ENCODE measurements at places on chromosomes 3 and 15. TPM values are rescaled to one million over a fixed set of nuclear protein-coding genes. Genes with fewer than 3 reads are reported as not detected.

The ADGRG7 gene
- polyA plus RNA-seq = 0.06 TPM

The LAMB2 gene
- 359 TPM for polyA plus RNA-seq

The A4GNT gene
- 1.7 TPM for polyA plus RNA-seq

The FNDC3B gene
- 66.4 TPM for polyA plus RNA-seq

The CTDSPL gene
- polyA plus RNA-seq = 109 TPM

DNA sequence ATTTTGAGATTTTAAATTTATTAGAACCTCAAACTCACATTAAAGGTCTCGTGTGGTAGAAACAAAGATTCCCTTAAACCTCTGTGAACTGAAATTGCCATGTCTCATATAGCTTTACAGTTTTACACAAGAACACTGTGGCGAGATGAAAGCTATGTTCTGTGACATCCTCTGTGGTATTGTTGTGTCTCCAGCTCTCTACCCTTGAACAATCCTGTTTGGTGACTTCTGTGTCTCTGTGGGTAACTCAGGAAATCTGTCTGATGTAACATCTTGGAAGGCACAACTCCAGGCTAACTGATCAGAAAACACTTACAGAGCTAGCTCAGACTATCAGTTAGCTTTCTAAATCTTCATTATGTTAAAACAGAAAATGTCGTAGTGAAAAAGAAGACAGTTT is 318.8 kb upstream of the GBE1 start:
- DNase-seq = no peak

DNA sequence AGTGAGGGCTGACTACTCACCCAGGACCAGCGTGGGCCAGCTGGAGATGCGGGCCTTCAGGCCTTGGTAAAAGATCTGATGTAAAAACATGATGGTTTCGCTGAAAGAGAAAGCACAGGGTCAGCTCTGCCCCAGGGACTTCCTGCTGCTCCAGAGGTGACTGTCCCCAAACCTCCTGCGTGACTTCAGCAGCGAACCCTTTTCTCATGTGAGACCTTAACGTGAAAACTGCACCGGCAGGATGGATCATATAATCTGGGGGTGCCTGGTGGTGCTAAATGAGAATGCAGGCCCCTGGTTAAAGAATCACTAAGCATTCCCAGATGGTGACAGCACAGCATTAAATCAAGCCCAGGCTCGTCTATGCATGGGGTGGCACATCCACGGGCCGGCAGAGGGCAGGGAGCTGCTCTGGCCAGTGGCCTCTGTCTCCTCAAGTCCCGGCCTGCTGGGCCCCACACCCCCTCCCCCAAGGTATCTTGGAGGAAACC is 55.4 kb downstream of the RASGRF1 start:
- DNase-seq = no peak

GRCh38 chr3:196688349-196688748 is 23.7 kb downstream of the CEP19 start:
- DNase-seq = no peak

DNA sequence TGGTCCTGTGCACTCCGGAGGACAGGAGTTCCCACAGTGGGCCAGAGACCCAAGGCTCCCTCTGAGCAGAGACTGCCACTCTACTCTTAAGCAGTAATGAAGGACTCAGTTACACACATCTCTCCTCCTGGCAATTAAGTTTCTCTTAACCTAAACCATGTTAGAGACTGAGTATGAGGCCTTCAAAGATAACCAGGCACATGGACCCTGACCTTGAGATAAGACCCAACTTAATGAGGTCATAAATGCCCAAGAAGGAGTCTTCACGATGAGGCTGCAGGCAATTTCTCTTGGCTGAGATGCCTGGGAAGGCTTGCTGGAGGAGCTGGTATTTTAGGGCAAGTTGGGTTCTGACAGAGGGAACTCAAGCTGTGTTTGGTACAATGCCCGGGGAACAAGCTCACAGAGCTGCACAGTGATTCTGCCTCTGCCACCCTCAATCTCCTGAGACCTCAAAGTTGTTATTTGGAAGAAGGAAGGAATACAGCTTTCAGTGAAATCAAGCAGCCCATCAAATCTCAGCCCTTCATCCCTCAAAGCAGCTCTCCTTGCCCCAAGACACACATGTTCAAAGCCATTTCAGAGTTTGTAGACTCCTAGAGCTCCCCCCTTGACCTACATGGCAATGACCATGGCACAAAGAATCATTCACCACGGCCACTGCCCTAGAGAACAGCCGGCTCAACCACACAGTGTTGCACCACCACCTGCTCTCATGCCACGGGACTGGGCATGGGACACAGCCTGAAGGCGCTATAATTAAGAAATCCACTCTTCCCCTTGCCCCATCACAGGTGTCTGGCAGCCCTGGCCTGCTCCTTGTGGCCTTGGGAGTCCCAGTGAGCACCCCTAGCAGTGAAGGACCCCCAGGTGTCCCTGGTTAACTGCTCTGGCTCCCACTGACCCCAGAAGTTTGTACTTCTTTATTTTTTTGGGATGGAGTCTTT is 7.1 kb downstream of the RMDN3 start:
- DNase-seq = no peak

- DNase-seq = no peak
These were observed 12.0 kb downstream of the SOX2 start for GRCh38 chr3:181723625-181724191.

- DNase-seq = no peak
These were observed 10.0 kb upstream of the ST8SIA2 start for GRCh38 chr15:92383519-92384324.

GRCh38 chr3:170542704-170543103 is 43.2 kb downstream of the SLC7A14 start:
- DNase-seq = no peak

DNA sequence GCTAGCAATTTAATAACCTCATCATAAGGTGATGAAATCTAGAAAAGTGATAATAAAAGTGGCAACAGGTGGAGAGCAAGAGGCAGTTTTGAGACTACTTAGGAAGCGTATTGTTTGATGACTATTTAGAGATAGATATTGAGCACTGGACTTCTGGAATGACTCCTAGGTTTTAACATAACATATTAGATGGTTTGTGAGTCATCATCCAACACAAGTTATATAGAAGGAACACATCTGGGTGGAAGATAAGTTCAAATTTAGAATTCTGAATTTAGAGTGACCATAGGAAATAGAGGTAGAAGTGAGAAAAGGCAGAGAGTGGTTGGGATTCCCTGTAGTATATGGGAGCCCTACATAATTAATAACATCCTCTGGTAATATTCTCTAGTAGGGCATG is 282.8 kb upstream of the ALCAM start:
- no peak for DNase-seq

- DNase-seq = no peak
These were observed 30.6 kb upstream of the PRICKLE2 start for GRCh38 chr3:64255741-64256340.

DNA sequence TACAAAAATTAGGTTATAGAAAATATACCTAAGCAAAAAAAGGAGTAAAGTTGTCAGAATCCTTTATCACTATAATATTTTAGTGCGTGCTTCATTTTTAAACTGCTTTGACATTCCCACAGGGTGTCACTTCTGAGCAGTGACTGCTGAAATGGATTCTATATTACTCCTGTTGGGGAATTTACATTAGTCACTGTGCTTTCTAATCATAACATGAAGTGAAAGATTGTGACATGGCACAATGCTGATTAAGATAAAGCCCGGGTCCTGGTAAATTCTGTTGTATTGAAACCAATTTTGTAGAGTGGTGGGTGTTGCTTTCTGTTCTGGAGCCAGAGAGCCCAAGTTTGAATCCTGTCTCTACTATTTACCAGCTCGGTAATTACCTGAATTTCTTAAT is 36.4 kb upstream of the EHHADH start:
- DNase-seq = no peak

DNA sequence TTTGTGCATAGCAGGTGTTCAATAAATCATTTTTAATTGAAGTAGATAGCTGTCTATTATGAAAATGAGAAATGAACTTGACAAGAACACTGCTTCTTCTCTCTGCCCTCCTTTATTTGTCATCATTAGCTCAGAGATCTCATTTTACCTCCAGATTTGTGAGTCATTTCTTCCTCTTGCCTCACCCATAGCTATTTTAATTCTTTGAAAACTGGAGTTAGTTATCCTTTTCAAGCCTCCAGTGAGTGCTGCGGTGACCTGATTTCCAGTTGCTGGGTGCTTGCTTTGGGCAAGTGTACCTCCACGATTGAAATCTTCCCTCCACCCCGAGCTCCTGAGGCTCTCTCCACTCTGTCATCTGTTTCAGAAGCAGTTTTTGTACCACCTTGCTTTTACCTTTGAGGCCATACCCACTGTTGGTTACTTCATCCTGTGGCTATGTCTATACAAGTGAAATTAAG is 114.6 kb downstream of the NFKBIZ start:
- no peak for DNase-seq

DNA sequence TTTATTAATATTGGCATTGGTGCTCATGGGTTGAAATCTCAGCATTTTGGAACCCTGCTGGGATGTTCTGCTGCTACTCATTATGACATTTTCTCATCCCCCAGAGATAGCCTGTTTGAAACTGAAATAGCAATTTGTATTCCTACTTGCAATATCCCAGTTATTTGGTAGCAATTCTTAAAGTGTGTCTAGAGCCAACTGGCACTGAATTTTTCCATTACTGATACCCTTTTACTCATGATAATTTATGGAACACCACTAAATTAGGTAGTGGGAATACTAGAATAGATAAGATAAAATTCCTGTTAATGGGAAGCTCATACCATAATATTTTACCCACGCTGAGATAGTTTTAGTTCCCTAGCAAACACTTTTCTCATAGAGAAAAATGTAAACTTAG is 309.3 kb downstream of the SV2B start:
- no peak for DNase-seq

- no peak for DNase-seq
These were observed 20.1 kb downstream of the COMMD2 start for GRCh38 chr3:149732234-149732633.

DNA sequence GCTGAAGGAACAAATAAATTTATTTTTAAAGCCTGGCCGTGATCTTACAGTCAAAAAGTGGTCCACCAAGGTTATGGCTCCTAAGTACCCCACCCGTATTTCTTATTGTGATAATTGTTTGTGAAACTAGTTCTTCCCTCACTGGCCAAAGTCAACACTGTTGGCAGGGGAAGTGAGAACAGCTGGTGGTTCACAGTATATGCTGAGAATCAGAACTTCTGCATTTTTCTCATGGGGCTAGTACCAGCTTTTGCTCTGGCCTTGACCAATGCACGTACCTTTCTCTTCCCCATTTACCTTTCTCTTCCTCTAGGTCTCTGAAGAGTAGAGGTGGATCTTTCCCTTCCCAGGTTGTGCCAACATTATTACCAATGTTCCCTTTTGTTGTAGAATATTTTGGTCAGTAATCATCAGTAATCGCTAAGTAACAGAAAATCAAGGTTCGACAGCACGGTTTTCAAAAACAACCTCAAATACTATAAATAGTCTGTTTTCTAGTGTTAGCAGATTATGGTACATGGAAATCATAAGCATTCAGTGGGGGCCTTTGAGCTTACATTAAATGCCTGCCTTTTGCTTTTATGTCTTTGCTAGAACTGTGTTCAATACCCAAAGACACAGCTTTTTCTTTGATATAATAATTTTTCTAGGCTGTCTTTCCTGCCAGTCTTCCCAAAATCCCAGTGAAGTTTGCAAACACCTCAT is 268.0 kb downstream of the LPP start:
- DNase-seq = no peak

GRCh38 chr3:66208189-66208588 is 12.6 kb upstream of the SLC25A26 start:
- DNase-seq = no peak

GRCh38 chr15:37362414-37362813 is 262.1 kb upstream of the MEIS2 start:
- DNase-seq = no peak

GRCh38 chr3:23626442-23626841 is 179.3 kb upstream of the UBE2E1 start:
- DNase-seq = no peak

DNA sequence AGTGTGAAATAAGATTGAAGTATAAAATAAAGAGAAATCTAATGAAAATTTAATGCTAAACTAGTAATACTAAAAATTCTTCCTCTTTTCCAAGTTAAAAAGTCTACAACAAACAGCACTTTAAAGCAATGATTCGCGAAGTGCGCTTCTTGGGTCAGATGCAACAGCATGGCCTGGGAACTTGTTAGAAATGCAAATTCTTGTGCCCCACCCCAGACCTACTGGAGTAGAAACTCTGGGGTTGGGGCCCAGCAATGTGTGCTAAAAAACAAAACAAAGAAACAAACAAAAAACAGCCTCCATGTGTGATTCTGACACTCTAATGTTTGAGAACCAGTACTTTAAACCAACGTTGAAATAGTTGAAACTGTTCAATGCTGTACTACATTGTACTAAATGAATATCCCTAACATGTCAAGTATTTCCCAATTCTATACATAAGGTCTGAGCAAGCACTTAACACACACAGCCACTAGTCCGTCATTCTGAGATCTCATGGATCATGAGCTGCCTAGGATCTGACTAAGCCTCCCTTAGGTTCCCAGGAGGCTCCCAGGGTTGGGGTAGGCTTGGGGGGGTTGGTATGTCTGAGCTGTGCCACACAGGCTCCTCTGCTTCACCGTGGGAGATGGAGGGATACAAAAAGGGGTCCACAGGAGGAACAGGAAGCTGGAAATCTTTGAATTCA is 6.1 kb downstream of the RASGRP1 start:
- DNase-seq = no peak

GRCh38 chr15:70014860-70015490 is 82.7 kb downstream of the TLE3 start:
- no peak for DNase-seq

- DNase-seq = no peak
These were observed 137.7 kb downstream of the FNDC3B start for GRCh38 chr3:172177046-172177445.

DNA sequence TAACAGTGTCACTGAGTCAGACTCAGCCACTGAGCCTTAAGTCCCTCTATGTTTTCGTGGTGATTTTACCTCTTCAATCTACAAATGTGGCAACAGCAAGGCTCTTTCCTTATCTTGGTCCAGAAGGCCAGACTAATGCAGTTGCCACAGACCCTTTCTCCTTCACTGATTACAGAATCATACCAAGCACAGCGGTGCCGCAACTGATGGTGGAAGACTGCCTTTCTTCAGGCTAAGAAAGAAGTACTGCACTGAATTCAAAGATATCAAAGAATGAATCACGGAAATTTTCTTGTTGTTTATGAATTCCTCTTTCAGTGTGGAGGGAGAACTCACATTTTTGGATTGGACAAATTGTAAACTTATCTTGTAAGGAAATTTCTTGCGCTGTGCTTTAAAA is 18.6 kb downstream of the DCP1A start:
- DNase-seq = no peak

GRCh38 chr3:187286467-187287059 is 5.0 kb downstream of the MASP1 start:
- DNase-seq = no peak

Measured in right renal pelvis (tissue), 4 donors.